Lower lobe of right lung (tissue), 2 donors: ENCODE measurements at places on chromosomes 4 and X. TPM values are rescaled to one million over a fixed set of nuclear protein-coding genes. Genes with fewer than 3 reads are reported as not detected.

Gene CDKL5
- total RNA-seq = 30.6 TPM

Gene FOXP3
- total RNA-seq = not detected

GRCh38 chrX:114591121-114591520, 7.2 kb downstream of the HTR2C start:
- no peaks in the 10 kb centered on the region for H3K4me1 ChIP-seq
- H3K4me3 ChIP-seq = no peak overlapping the region
- H3K27me3 ChIP-seq = no peaks in the 10 kb centered on the region
- no peak overlapping the region for H3K27ac ChIP-seq
- DNase-seq = no peak
- no peaks in the 10 kb centered on the region for H3K36me3 ChIP-seq

DNA sequence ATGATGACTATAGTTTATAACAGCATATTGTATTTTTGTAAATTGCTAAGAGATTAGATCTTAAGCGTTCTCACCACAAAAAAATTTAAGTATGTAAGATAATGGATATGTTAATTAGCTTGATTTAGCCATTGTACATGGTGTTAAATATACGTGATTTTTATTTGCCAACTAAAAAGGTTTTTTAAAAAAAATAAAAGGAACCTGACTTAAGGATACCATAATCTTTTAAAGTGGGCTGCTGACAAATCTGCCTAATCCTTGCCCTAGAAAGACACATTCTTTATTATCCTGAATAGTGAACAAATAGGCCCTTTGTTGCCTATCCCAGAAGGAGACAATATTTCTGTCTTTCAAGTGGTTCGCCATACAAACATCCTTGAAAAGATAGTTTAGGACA, 94.6 kb upstream of the FAM47C start:
- H3K27me3 ChIP-seq = no peaks in the 10 kb centered on the region
- no peaks in the 10 kb centered on the region for H3K4me1 ChIP-seq
- no peak overlapping the region for H3K27ac ChIP-seq
- H3K36me3 ChIP-seq = no peaks in the 10 kb centered on the region

GRCh38 chr4:106421441-106422296, 53.1 kb upstream of the GIMD1 start:
- no peak for DNase-seq
- H3K36me3 ChIP-seq = no peaks in the 10 kb centered on the region
- no peaks in the 10 kb centered on the region for H3K27me3 ChIP-seq
- H3K4me3 ChIP-seq = no peak overlapping the region
- H3K27ac ChIP-seq = no peak overlapping the region
